Endodermal cell (in vitro differentiated cells): ENCODE measurements at places on chromosomes 12 and 14. TPM values are rescaled to one million over a fixed set of nuclear protein-coding genes. Genes with fewer than 3 reads are reported as not detected.

GRCh38 chr14:79809849-79810612 is 401.3 kb downstream of the DIO2 start:
- H3K27ac ChIP-seq, result no peak overlapping the region
- no peak overlapping the region for H3K4me3 ChIP-seq
- no peaks in the 10 kb centered on the region for H3K36me3 ChIP-seq
- no peaks in the 10 kb centered on the region for H3K4me1 ChIP-seq
- no peaks in the 10 kb centered on the region for H3K27me3 ChIP-seq
- DNase-seq, result no peak

DNA sequence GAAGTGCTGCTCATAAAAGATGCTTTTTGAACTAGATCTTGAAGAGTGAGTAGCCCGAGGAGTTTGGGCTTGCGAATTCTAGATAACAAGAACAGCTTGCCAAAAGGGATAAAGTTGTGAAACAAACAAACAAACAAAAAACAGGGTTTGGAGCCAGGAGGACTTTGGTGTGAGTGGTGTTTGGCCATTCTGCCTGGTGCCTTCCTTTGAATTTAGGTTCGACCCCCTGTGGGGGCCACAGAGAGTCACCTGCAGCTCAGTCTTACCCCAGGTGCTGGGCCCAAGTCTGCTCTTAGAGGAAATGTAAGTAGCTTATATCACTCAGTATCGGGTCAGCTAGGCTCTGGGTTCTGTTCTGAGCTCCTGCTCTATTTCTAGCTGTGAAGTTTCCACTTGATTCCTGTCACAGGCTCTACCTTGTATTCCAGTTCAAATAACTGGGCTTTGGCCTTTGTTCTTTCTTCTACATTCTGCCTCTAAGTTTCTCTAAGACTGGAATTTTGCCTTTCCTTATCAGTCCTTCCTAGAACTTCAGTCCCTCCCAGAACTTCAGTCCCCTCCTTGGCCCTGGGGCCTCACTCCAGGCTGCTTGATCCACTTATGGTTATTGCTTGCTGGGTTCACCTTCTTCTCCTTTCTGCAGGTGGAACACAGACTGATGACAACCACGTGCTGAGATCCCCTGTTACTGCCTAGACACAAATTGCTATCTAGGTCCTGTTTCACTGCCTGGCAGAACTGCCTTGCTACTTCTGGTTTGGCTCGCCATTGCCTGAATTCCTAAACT is 20.5 kb upstream of the DUSP6 start:
- H3K4me3 ChIP-seq, result no peak overlapping the region
- no peaks in the 10 kb centered on the region for H3K36me3 ChIP-seq
- DNase-seq, result peak; percentile 73
- no peak overlapping the region for H3K27ac ChIP-seq
- H3K27me3 ChIP-seq, result no peaks in the 10 kb centered on the region
- peaks cover 20% of the 10 kb centered on the region for H3K4me1 ChIP-seq

- H3K27ac ChIP-seq, result no peak overlapping the region
- H3K36me3 ChIP-seq, result no peaks in the 10 kb centered on the region
- no peaks in the 10 kb centered on the region for H3K27me3 ChIP-seq
- peaks cover 12% of the 10 kb centered on the region for H3K4me1 ChIP-seq
- peak; percentile 43 for DNase-seq
- H3K4me3 ChIP-seq, result no peak overlapping the region
These were observed 24.1 kb upstream of the ATP2A2 start for GRCh38 chr12:110256780-110257431.

DNA sequence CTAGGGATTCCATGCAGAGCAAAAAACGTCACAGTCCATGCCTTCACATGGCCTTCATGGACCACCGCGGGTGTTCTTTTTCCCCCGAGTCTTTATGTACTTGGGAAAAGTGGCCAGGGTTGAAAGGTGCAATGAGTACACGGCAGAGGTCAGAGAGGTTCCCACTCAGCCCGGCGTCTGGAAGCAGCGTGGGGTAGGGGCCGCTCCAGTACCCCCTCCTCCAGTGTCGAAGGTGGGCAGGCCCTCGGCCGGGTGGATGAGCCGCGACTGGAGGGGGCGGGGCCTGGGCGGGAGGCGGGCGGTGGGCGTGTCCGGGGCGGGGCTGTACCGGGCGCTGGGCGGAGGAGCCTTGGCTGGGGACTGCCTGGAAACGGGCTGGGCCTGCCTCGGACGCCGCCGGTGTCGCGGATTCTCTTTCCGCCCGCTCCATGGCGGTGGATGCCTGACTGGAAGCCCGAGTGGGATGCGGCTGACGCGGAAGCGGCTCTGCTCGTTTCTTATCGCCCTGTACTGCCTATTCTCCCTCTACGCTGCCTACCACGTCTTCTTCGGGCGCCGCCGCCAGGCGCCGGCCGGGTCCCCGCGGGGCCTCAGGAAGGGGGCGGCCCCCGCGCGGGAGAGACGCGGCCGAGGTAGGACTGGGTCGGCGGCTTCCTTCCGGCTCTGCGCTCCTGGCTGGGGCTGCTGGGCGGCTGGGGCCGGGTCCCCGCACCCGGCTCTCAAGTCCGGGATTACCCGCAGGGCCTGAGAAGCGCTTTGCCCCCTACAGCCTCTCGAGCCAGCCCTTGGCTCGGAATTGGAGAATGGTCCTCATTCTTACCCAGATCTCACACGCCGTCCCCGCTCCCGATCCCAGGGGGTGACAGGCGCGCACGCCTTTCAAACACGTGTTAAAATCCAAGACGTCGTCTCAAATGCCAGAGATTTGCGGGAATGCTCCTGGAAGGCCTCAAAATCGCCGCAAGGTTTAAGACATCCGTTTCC is at the start of gene RXYLT1:
Gene RXYLT1, plus strand, starts transcription at position 412 of the 984 bp plus-strand sequence. Its CDS starts 52 bp downstream, at position 464.
- H3K4me3 ChIP-seq, result peak within 1 kb of the TSS; percentile 97
- H3K36me3 ChIP-seq, result peaks cover 23% of the 10 kb centered on the region
- no peaks in the 10 kb centered on the region for H3K27me3 ChIP-seq
- peak within 1 kb of the TSS; percentile 82 for H3K27ac ChIP-seq
- no peaks in the 10 kb centered on the region for H3K4me1 ChIP-seq

DNA sequence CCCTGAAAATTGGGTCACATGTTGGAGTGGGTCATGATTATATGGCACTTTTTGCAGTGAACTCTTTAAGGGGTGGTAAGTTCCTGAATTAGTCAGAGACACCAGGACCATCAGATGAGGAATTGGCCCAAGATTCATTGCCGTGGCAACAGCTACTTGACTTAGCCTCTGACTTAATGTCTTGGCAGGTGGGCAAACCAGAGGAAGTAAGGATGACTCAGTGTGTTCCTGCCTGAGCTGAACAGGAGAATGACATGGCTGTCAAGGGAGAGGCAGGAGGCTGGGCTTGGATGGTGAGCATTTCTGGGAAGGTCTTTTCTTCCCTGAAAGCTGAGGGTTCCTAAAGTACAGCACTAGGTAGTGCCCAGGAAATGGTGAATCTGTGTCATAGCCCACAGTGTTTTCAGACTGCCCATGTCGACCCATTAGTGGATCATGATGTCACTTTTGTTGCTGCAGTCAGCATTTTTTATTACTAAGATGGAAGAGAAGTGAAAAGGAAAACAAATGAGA is 170.1 kb upstream of the PWP1 start:
- no peaks in the 10 kb centered on the region for H3K36me3 ChIP-seq
- peaks cover 3% of the 10 kb centered on the region for H3K4me1 ChIP-seq
- H3K27ac ChIP-seq, result no peak overlapping the region
- peak; percentile 78 for DNase-seq
- H3K4me3 ChIP-seq, result no peak overlapping the region

DNA sequence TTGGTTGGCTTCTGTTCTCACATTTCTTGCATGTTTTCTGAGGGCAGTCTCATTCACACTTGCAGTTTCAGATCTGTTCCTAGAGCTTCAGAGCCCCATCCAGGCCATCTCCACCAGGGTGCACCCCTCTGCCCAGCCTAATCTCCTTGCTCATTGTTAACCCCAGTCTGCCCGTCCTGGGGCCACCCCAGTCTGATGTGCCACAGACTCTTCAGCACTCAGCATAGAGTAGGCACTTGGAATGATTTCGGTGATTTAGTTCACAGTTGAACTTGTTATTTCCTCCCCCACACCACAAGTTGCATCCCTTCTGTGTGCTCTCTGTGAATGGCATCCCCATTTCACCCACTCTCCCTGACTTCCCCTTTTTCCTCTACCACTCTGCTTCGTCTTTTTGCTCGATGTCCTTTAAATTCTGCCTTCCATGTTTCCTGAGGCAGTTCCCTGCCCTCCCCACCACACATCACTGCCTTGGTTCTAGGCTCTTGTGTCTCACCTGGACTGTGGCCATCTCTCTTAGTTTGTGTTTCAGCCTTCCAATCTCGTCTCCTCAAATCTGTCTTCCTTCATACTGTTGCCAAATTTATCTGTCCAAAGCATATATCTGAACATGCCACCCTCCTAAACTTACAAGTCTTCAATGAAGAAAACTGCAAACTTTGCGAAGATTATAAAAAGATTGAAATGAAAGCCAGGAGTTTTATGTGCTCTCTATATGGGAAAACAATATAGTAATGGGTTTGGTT is 41.5 kb downstream of the ANO6 start:
- DNase-seq, result peak; percentile 71
- no peaks in the 10 kb centered on the region for H3K27me3 ChIP-seq
- H3K4me3 ChIP-seq, result no peak overlapping the region
- H3K4me1 ChIP-seq, result peaks cover 13% of the 10 kb centered on the region
- no peak overlapping the region for H3K27ac ChIP-seq
- no peaks in the 10 kb centered on the region for H3K36me3 ChIP-seq

The ATG101 gene
- total RNA-seq, result 32.1 and 35.3 TPM in 2 replicates

GRCh38 chr12:103455020-103455763 is 40.6 kb downstream of the C12orf42 start:
- no peaks in the 10 kb centered on the region for H3K36me3 ChIP-seq
- H3K27ac ChIP-seq, result no peak overlapping the region
- H3K4me3 ChIP-seq, result no peak overlapping the region
- no peak for DNase-seq

The IL31 gene
- total RNA-seq, result not detected in 2 replicates

DNA sequence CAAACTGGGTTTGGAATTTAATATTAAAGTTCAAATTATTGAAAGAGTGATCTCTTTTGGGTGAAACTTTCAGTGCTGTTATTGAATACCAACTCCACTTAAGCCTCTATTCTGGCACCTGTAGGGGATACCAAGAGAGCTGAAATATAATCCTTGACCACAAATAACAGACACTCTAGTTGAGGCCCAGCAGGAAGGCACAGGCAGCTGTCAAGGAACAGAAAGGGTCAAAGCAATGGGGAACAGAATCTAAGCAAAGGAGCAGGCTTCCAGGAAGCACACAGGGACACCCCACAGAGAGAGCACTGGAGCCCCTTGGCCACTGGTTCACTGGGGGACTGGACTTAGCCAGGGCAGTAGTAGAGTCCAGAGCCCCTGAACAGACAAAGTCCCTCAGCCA is 120.9 kb upstream of the SFSWAP start:
- no peaks in the 10 kb centered on the region for H3K27me3 ChIP-seq
- no peak for DNase-seq
- H3K4me1 ChIP-seq, result no peaks in the 10 kb centered on the region
- no peaks in the 10 kb centered on the region for H3K36me3 ChIP-seq

DNA sequence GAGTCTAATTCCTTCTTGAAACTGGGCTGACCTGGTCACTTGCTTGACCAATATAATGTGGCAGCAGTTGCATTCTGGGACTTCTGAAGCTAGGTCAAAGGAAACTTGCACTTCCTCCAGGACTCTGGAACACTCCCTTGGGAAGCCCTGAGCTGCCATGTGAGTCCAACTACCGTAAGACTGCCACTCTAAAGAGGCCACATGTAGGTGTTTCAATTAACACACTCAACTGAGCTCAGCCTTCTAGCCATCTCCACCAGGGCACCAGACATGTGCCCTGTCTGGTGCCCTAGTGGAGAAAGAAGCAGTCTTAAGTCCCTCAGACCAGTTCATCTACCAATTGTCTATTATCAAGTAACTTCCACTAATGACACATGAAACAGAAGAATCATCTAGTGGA is 6.1 kb upstream of the TEP1 start:
- DNase-seq, result no peak
- peaks cover 9% of the 10 kb centered on the region for H3K4me1 ChIP-seq
- H3K4me3 ChIP-seq, result no peak overlapping the region
- H3K27ac ChIP-seq, result no peak overlapping the region

The GLS2 gene
- total RNA-seq, result 0.95 to 1.5 TPM (median 1.5 TPM) in 3 replicates

DNA sequence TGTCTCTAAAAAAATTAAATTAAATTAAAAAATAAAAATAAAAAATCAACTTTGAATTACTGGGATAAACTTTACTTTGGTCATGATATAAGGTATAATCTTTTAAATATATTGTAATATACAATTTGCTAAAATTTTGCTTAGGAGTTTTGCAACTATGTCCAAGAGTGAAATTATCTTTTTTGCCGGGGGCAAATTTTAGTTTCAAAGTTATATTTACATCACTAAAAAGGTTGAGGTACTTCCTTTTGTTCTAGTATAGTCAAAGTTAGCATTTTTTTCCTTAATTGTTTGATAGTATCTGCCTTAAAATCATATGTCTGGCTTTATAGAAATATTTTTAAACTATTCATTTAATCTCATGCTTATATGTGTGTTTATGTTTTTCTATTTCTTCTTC is 17.6 kb upstream of the OR10AD1 start:
- H3K27me3 ChIP-seq, result peaks cover 24% of the 10 kb centered on the region
- no peak for DNase-seq
- H3K4me3 ChIP-seq, result no peak overlapping the region
- no peaks in the 10 kb centered on the region for H3K4me1 ChIP-seq
- H3K36me3 ChIP-seq, result no peaks in the 10 kb centered on the region

The PPP1R3E gene
- total RNA-seq, result 6.1 to 22.9 TPM (median 6.5 TPM) in 3 replicates

The SYT1 gene
- 6.5 to 7.7 TPM (median 6.8 TPM) in 3 replicates for total RNA-seq

DNA sequence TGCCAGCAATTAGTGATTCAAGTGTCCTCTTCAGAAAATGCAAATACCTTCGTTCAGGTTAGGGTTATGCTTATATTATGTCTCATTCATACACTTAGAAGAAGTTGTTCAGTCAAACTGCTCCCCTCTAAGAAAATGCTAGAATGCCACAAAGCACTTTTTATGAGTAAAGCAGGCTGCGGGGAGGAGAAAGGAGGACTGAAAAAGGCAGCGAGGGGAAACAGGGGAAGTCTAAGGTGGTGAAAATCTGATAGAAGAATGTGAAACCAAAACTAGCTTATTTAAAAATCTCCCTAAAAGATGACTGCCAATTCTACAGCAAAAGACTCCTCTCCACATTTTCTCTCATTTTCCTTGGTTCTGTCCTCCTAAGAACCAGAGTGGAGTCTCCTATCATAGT is 70.1 kb downstream of the PRKD1 start:
- no peak overlapping the region for H3K4me3 ChIP-seq
- no peaks in the 10 kb centered on the region for H3K36me3 ChIP-seq
- no peak for DNase-seq
- H3K4me1 ChIP-seq, result peaks cover 7% of the 10 kb centered on the region
- no peak overlapping the region for H3K27ac ChIP-seq

- no peaks in the 10 kb centered on the region for H3K36me3 ChIP-seq
- no peak for DNase-seq
- H3K4me3 ChIP-seq, result no peak overlapping the region
- H3K27ac ChIP-seq, result no peak overlapping the region
- no peaks in the 10 kb centered on the region for H3K4me1 ChIP-seq
- peaks cover 34% of the 10 kb centered on the region for H3K27me3 ChIP-seq
These were observed 442.0 kb downstream of the BTG1 start for GRCh38 chr12:91703491-91704283.

DNA sequence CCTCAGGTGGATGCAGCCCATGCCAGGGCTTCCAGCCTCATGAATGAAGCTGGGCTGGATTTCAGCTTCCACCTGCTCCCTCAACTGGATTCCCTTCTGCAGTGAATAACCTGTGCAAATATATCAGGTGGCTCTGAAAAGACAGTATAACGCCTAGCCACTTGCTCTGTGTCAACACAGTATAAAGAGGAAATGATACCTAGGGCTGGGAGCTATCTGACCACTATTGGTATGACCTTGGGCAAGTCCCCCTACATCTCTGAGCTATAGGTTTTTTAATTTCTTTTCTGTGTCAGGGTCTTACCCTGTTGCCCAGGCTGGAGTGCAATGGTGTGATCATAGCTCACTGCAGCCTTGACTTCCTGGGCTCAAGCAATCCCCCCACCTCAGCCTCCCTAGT is 19.8 kb downstream of the ISM2 start:
- H3K27me3 ChIP-seq, result no peaks in the 10 kb centered on the region
- no peak for DNase-seq
- no peak overlapping the region for H3K27ac ChIP-seq
- no peak overlapping the region for H3K4me3 ChIP-seq
- no peaks in the 10 kb centered on the region for H3K4me1 ChIP-seq
